ENCODE measurements at places on chromosomes 16 and 17. TPM values are rescaled to one million over a fixed set of nuclear protein-coding genes. Genes with fewer than 3 reads are reported as not detected.

DNA sequence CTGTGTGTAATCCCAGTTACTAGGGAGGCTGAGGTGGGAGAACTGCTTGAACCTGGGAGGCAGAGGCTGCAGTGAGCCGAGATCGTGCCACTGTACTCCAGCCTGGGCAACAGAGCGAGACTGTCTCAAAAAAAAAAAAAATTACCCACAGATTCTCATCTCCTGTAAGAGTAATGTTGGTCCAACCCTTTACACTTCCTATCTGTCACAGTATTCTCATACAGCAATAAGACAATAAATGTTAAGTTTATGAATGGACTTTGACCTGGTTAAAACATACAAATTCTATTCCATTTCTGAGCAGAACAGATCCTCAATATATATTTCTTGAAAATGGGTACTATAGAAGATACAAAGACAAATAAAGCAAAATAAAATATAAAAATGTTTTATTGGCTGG lies 30.4 kb upstream of the TAOK1 start:
- no peak for DNase-seq

DNA sequence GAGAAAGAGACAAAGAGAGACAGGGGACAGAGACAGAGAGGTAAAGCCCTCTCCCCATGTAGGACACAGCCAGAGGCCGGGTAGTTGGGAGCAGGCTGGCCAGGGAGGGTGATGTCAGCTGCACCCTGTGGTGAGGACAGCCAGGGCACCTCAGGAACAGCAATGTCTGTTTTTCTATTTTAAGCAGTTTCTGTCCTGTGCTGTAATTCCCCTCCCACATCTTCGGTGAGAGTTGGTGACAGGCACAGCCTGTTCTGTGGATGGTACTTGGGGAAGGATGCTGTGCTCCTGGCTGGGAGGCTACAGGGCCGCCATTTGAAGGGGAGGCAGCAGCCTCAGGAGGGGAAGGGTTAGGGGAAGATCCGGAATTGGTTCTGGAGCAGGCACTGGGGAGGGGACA lies 163.5 kb downstream of the SDK2 start:
- no peak for DNase-seq

The SMTNL2 gene
- 139 TPM for polyA plus RNA-seq

GRCh38 chr17:28912938-28913333 lies 10.1 kb upstream of the DHRS13 start:
- DNase-seq = no peak

DNA sequence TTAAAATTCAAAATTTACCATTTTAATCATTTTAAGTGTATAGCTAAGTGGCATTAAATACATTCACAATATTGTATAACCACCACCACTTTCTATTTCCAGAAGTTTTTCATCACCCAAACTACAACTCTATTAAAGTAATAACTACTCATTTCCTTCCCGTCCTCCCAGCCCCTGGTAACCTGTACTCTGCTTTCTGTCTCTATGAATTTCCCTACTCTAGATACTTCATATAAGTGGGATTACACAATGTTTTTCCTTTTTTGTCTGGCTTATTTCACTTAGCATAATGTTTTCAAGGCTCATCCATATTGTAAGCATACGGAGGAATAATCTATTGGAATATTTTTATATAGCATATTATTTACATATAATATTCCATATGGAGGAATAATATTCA lies 29.7 kb downstream of the ESRP2 start:
- DNase-seq = no peak

DNA sequence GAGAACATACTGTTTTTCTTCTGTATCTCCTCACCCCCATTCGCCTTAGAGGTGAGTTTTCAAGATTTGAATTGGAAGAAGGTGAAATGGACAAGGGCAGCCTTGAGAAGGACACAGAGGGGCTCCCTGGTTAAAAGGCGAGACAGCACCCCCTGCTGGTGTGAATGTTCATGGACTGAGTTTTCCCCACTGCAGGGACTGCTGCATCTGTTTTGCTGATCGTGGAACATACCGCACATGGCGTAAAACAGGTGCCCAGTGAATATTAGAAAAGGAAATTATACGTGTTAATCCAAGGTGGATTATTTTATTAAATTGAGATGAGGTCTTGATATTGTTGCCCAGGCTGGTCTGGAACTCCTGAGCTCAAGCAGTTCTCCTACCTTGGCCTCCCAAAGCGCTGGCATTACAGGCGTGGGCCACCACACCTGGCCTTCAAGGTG lies 54.5 kb downstream of the NDE1 start:
- DNase-seq = peak; percentile 39
